ENCODE measurements at places on chromosomes 1 and 21. TPM values are rescaled to one million over a fixed set of nuclear protein-coding genes. Genes with fewer than 3 reads are reported as not detected.

DNA sequence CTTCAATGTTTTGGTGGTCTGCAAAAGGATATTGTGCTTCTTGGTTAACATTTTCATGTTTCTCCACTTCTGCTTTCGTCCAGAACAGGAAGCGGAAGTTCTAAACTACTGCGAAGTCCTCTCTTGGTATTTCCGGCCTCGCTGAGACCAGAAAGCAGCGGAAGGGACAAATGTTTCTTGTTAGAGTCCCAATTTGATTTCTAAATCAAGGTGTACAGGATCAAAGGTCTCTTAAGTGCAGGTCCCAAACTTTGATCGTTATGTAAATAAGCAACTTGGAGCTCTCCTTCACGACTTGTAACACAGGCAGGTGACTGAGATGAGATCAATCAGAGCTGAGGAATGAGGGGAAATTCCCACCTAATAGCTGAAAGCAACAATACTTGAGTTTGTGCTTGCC is 40.1 kb upstream of the HMCN1 start:
- no peak for DNase-seq

- DNase-seq: no peak
Observed at GRCh38 chr1:56586502-56586901, 7.1 kb upstream of the PLPP3 start.

MX2 gene
- 6.7 TPM for total RNA-seq

DNA sequence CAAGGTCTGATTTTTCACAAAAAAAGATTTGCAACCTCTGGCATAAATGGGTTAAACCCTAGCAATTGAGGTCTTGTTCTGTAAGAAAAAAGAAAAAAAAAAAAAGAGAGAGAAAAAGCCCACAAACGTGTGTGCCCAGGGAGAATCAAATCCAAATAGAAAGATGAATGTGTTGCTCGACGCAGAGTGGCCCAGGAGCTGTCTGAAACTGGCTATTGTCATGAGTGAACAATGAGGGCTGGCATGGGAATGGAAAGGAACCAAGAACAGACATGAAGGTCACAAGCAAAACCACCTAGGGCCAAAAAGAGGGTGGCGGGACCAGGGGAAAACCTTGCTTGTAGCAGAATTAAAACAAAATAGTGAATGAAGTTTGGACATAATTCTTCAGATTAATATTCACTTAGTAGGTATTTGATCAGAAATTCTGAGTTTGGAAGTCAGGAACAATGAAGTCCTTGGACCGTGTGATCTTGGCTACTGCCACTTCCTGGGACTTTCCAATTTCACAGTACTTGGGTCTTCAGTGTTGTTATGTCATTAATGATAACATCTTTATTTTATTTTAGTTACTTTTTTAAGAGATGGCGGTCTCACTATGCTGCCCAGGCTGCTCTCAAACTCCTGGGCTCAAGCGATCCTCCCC is 3.1 kb downstream of the ENO1 start:
- DNase-seq: no peak

DNA sequence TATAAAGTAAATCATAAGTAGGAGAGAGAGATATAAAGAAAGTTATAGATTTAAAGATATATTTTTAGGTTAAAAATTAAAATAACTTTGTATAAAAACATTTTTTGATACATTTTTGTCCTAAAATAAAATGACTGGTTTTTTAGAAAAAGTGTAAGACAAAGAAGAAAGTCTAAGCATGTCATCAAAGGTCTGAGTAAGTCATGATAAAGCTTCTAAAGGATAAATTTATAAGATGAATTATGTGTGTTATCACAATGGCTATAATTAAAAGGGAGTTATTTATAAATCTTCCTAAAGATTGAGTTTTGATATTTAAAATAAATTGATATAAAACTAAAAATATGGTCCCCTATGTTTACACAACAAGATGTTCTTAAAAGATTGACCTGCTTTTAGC is 370.9 kb downstream of the PTPRU start:
- DNase-seq: no peak
